MCF 10A (cell line): ENCODE measurements at places on chromosomes 16 and 17. TPM values are rescaled to one million over a fixed set of nuclear protein-coding genes. Genes with fewer than 3 reads are reported as not detected.

The PGAP3 gene
- 10.0 and 13.2 TPM in 2 replicates for total RNA-seq

The CCDC200 gene
- total RNA-seq = not detected in 2 replicates

The MED31 gene
- total RNA-seq = 17.7 and 17.8 TPM in 2 replicates

The TP53TG3C gene
- not detected in 2 replicates for total RNA-seq

The YPEL2 gene
- total RNA-seq = 1.9 and 2.1 TPM in 2 replicates

The ANKRD40CL gene
- not detected in 2 replicates for total RNA-seq

The TM4SF5 gene
- not detected in 2 replicates for total RNA-seq

The SEPTIN12 gene
- not detected in 2 replicates for total RNA-seq

The KRT36 gene
- not detected in 2 replicates for total RNA-seq

The TSPAN10 gene
- total RNA-seq = 1.8 and 2.1 TPM in 2 replicates

The ARSG gene
- 5.0 and 5.9 TPM in 2 replicates for total RNA-seq

The SPAG7 gene
- 112 and 151 TPM in 2 replicates for total RNA-seq

The CDRT4 gene
- total RNA-seq = 11.3 and 19.6 TPM in 2 replicates

The KCNH4 gene
- not detected in 2 replicates for total RNA-seq

The OSGIN1 gene
- 3.7 and 6.3 TPM in 2 replicates for total RNA-seq

The SLFN5 gene
- total RNA-seq = 133 and 205 TPM in 2 replicates

The TVP23A gene
- not detected in 2 replicates for total RNA-seq

The BEAN1 gene
- 1.1 and 2.7 TPM in 2 replicates for total RNA-seq

The DDX52 gene
- total RNA-seq = 37.8 and 42.5 TPM in 2 replicates

The CCL14 gene
- not detected in 2 replicates for total RNA-seq

The DNAH9 gene
- 0.44 TPM in 1 of 2 replicates, not detected in the other for total RNA-seq

The AANAT gene
- not detected in 2 replicates for total RNA-seq

The LITAFD gene
- total RNA-seq = not detected in 2 replicates

The ASGR1 gene
- total RNA-seq = 0.37 and 0.59 TPM in 2 replicates

The PIMREG gene
- 11.0 and 21.7 TPM in 2 replicates for total RNA-seq

The TPSD1 gene
- not detected in 2 replicates for total RNA-seq

The DNAH3 gene
- not detected in 2 replicates for total RNA-seq

The CHP2 gene
- total RNA-seq = not detected in 2 replicates

The C17orf100 gene
- total RNA-seq = 1.4 and 1.7 TPM in 2 replicates

The GAS2L2 gene
- 0.23 and 0.39 TPM in 2 replicates for total RNA-seq

The ZSCAN10 gene
- 0.49 and 1.4 TPM in 2 replicates for total RNA-seq

The NPIPB6 gene
- 1.6 and 2.1 TPM in 2 replicates for total RNA-seq

The UTS2R gene
- not detected in 2 replicates for total RNA-seq

The KRT39 gene
- not detected in 2 replicates for total RNA-seq

The PPM1D gene
- total RNA-seq = 14.3 and 16.1 TPM in 2 replicates

The PYY gene
- total RNA-seq = not detected in 2 replicates

The C16orf89 gene
- not detected in 2 replicates for total RNA-seq

The MFSD6L gene
- total RNA-seq = not detected in 2 replicates

The ZG16B gene
- 4.0 and 6.9 TPM in 2 replicates for total RNA-seq

The CLEC3A gene
- not detected in 2 replicates for total RNA-seq

The SMPD3 gene
- total RNA-seq = 0.25 TPM in 1 of 2 replicates, not detected in the other

The EMP2 gene
- 1.7 and 4.8 TPM in 2 replicates for total RNA-seq

The HOXB2 gene
- 3.0 and 4.8 TPM in 2 replicates for total RNA-seq

The DNAH17 gene
- total RNA-seq = not detected in 2 replicates

The CLEC19A gene
- not detected in 2 replicates for total RNA-seq

The RGS11 gene
- total RNA-seq = 1.7 and 3.6 TPM in 2 replicates

The CMIP gene
- total RNA-seq = 44.3 and 53.6 TPM in 2 replicates

The REXO5 gene
- total RNA-seq = 3.8 and 6.1 TPM in 2 replicates

The PRDM7 gene
- total RNA-seq = not detected in 2 replicates

The SNX20 gene
- total RNA-seq = not detected in 2 replicates

The SDR42E2 gene
- total RNA-seq = not detected in 2 replicates

The G6PC1 gene
- not detected in 2 replicates for total RNA-seq

The TSEN54 gene
- 13.3 and 15.6 TPM in 2 replicates for total RNA-seq

The NEURL4 gene
- total RNA-seq = 36.9 and 39.3 TPM in 2 replicates

The IRF8 gene
- total RNA-seq = not detected in 2 replicates

The KRTAP2-1 gene
- not detected in 2 replicates for total RNA-seq
